ENCODE measurements at places on chromosomes 16 and 17. TPM values are rescaled to one million over a fixed set of nuclear protein-coding genes. Genes with fewer than 3 reads are reported as not detected.
A peak's percentile ranks its signal among the peaks of the same experiment; 100 is the strongest.

DNA sequence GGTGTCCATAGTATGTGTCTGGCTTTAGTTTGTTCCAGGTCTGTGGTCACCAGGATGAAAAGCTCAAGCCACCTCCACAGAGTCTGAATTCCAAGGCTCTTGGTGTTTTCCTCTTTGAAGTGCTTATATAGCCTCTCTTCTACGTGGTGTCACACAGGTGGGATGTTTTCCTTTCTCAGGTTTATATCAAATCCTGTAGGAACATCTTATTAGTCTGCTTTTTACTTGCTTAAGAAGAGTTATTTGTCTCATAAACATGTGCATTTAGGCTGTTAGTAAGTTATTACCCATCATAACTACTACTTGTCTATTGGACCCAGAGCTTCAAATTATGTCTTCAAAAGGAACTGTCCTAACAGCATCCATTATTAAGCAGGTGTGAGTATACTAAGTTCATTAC is at the start of gene KRT39:
Gene KRT39 (minus strand): TSS at position 101 of the 400 bp plus-strand sequence. CDS start 92 bp downstream, at position 9.
- DNase-seq = no peak

- DNase-seq = no peak
Observed at GRCh38 chr17:36742267-36743000, 141.1 kb downstream of the MRM1 start.

DNA sequence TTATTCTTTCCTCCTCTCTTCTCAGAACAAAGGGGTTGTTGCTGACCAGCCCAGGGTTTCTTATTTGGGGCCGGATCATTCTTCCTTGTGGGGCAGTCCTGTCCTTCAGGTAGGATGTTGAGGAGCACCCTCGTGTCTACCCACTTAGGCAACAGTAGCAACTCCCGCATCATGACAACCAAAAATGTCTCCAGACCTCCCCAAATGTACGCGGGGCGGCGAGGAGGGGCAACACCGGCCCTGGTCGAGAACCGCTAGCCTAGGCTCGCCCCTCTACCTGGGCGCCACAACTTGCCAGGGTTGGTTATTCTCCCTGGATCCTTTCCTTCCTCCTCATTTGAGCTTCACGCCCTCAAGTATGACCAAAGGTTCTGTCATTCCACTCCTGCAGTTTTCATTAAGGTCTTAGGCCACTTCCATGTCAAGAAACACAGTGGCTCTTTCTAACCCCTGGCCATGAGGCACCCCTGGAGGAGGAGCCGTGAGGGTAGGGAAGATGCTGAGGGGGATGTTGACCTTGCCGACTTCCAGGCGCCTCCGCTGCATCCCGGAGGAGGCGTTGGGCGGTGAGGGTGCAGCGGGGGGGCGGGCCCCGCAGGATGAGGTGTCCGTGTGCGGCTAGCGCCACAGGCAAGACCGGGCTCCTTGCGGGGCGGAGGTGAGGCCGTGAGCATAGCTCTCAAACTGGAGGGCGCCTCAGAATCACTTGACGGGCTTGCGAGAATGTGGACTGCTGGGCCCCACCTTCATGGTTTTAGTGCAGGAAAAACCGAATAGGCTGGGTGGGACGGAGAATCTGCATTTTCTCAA is 712 bp upstream of the SPECC1 start:
- DNase-seq = no peak

GRCh38 chr17:31549121-31549524 is 157.6 kb downstream of the RAB11FIP4 start:
- no peak for DNase-seq

DNA sequence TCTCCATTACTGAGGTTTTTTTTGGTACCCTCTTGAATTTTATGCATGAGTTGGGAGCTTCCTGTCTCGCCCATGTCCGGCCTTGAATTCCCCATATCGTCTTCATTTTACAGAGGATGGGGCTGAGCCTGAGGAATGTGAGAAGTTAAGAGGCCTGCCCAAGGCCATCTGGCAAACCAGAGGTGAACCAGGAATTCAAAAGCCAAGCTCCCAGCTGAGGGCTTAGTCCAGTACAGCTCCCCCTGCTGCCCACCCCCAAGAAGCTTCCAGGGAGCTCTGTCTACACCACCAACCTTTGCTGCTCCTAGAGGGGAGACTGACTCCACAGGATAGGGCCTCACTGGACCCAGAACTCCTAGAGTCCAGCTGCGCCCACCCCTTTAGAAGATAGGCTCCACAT is 20.7 kb upstream of the C16orf78 start:
- no peak for DNase-seq

GRCh38 chr16:590188-590814 is 435 bp downstream of the RAB40C start:
- DNase-seq = no peak

DNA sequence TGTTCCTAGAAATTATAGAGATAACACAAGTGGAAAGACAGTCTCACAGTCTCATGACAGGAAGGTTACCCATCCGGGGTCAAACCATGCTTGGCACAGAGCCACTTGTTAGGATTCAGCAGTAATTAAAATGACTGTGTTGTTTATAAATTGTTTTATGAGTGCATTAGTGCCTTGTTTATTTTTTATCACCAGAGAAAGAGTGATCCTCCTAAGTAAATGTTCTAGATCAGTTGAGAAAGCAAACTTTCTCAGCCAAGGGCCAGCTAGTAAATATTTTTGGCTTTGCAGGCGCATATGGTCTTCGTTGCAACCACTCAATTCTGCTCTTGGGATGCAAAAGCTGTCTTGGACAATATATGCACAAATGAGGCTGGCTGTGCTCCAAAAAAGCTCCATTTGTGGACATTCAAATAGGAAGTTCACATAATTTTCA is 253.9 kb upstream of the CACNG5 start:
- DNase-seq = no peak

- no peak for DNase-seq
Observed at GRCh38 chr17:44223541-44224071, 4.1 kb upstream of the UBTF start.

- DNase-seq = no peak
Observed at GRCh38 chr16:79618692-79619050, 18.1 kb upstream of the MAF start.

DNA sequence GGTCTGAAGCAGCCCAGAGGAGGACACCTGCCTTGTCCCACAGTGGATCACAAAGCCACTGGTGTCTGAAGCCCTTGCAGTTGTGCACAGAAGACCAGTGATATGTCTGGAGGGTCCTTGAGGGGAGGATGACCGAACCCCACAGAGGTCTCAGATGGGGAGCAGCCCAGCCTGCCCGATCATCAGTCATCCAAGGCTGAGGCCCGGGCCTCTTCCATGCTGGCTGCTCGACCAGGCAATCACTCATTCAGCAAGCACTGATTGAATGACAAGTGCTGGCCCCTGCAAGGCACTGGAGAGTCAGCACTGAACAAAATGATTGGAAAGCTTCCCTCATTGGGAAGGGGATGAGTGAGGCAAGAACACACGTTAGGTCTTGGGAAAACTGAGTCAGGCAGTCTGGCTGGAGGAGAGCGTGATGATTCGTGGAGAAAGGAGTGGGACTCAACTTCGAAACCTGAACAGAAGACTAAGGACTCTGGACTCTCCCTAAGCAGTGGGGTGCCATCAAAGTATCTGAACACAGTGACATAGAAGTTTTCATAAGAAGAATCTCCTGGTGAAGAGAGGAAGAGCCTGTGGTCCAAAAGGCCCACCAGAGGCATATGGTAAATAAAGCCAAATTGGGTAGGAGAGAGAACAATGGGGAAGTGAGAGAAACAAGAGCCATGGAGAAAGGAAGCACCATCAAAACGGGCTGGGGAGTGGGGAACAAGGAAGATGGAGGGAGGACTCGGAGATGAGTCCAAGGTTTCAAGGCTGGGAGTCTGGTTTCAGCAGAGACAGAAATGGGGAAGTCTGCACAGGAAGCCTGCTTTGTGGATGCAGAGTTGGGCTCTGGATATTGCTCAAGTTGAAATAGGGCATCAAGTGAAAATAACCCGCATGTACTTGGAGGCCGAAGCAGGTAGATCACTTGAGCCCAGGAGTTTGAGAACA is 10.2 kb downstream of the PIK3R5 start:
- DNase-seq = peak; percentile 89

- DNase-seq = no peak
Observed at GRCh38 chr16:14132696-14133048, 61.6 kb downstream of the MRTFB start.

DNA sequence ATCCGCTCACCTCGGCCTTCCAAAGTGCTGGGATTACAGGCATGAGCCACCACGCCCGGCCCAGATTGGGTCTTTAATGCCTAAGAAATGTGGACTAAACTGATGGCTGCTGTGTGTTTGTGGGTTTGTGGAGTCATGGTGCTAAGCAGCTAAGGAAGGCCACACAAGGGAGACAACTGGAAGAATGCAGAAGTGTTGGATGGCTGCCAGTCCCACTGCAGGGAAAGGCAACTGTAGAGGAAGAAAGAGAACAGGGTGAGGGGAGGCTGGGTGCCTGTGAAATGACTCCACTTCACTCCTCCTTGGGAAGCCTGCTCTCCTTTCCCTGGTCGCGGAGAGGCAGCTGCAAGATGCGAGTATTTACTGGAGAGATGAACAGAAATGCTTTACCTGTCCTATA is 23.5 kb upstream of the SIAH1 start:
- no peak for DNase-seq

DNA sequence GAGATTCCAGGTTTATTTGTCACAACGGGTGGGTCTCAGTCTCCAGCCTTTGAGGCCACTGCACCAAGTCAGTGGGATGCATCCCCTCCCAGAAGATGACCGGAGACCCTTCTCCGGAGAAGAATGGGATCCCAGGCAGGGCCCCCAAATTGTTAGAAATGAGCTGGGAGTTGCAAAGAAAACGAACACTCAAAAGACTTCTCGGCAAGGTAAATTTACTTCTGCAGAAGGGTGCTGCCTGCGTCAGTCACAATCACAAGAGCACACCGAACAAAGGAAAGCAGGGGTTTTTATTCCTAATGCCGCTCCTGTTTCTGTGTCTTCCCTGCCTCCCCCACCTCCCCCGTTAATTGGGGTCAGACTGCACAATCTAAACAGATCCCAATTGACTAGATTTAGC is 61.4 kb downstream of the ATF7IP2 start:
- DNase-seq = no peak

GRCh38 chr17:81621494-81622130 is 15.3 kb downstream of the NPLOC4 start:
- no peak for DNase-seq

GRCh38 chr17:72264682-72265405 is 144.0 kb downstream of the SOX9 start:
- no peak for DNase-seq

DNA sequence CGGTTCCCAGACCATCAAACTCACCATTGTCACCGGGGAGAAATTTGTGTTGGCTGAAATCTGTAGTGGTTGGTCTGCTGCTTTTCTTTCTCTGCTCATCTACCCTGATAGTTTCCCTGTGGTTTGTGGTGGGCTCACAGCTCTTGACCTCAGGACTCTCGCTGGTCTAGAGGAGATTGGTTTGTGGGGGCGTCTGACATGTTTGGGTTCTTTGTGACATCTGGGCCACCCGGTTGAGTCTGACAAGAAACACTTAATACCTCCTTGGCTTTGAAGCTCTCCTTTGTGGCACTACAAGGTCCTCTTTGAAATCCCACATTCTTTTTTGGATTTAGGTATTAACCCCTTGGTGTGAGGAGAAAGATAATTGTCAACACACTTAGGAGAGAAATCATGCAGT is 662.0 kb downstream of the WWOX start:
- no peak for DNase-seq

GRCh38 chr17:78034429-78035091 is 76.1 kb downstream of the TNRC6C start:
- no peak for DNase-seq

- DNase-seq = no peak
Observed at GRCh38 chr16:4979164-4979563, 21.0 kb downstream of the SEC14L5 start.

- DNase-seq = no peak
Observed at GRCh38 chr17:78529871-78530670, 47.1 kb downstream of the DNAH17 start.

DNA sequence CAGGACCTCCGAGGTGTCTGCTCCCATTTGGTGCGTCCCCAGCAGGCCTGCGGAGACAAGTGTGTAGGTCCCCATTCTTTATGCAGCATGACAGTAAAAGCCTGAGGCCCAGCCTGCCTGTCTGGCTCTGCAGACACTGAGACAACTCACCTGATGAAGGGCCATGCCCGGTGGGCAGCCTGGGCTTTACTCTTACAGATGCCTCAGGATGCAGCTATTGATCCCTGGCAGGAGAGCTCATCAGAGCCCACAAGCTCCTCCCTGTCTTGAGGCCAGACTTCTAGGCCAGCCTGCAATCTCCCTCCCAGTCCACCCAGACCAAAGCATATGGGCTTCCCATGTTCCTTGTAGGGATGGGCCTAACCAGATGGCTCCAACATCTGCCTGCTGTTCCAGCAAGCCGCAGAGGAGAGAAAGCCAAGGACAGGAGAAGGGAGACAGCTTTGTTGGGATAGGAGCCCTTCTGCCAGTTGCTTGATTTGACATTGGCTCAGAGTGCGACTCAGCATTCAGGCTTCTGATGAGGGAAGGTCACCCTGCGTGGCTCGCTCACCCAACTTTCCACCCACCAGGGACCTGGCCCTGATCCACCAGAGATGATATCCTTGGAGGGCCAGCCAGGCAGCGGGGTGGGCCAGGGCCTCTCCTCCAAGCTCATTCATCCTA is 87.5 kb downstream of the SOCS1 start:
- DNase-seq = no peak

Gene BCL6B
- total RNA-seq = 3.8 TPM

Gene TMC5
- total RNA-seq = 0.42 TPM

Gene FBXL16
- 1.2 TPM for total RNA-seq

Gene NT5M
- 8.2 TPM for total RNA-seq

Gene MAPK7
- 41.4 TPM for total RNA-seq

Gene NAGS
- total RNA-seq = 3.4 TPM

Gene SPATA33
- total RNA-seq = 2.5 TPM

Gene SLC6A4
- 0.13 TPM for total RNA-seq

Gene KCNG4
- total RNA-seq = not detected

All from esophagus muscularis mucosa (tissue), 4 donors.